ENCODE measurements at places on chromosomes 2 and 18.

GRCh38 chr2:212845941-212846340, 305.5 kb downstream of the IKZF2 start:
- DNase-seq = no peak
- H3K27me3 ChIP-seq = no peaks in the 10 kb centered on the region
- no peaks in the 10 kb centered on the region for H3K4me1 ChIP-seq
- no peak overlapping the region for H3K27ac ChIP-seq
- H3K36me3 ChIP-seq = no peaks in the 10 kb centered on the region

DNA sequence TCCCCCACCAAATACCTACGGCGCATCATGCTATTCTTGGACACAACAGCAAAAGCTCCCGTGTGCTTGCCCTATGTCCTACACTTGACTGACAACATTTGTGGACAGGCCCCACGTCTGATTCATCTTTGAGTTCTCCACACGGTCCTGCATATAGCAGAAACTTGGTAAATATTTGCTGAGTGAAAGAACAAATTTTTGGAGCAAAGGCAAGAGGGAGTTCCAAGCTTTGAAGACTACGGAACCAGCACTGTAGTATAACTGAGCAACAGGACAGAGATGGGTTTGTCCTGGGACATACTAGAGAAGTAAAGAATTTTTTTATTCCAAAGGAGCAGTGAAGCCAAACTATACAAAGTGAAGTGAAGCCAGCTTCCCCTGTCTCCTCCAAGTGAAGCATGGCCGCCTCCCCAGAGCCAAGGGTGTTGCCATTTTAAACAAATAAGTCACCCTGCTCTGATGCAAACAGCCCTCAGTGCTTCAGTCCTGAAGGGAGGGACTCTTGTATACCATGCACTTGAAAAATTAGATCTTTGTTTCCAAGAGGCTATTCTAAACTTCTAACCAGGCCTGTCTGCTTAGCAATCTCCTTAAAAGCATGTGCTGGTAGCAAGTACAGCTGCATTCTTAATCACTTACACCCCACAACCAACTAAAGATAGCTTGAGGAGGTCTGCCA, 35.9 kb downstream of the SPRED2 start:
- H3K36me3 ChIP-seq = no peaks in the 10 kb centered on the region
- DNase-seq = no peak
- peak overlapping the region; percentile 49 for H3K27ac ChIP-seq
- H3K27me3 ChIP-seq = no peaks in the 10 kb centered on the region
- no peak overlapping the region for H3K4me3 ChIP-seq

GRCh38 chr2:69724540-69725159, 17.3 kb upstream of the ANXA4 start:
- H3K27me3 ChIP-seq = no peaks in the 10 kb centered on the region
- no peaks in the 10 kb centered on the region for H3K4me1 ChIP-seq
- H3K36me3 ChIP-seq = no peaks in the 10 kb centered on the region
- H3K27ac ChIP-seq = no peak overlapping the region
- H3K4me3 ChIP-seq = no peak overlapping the region

DNA sequence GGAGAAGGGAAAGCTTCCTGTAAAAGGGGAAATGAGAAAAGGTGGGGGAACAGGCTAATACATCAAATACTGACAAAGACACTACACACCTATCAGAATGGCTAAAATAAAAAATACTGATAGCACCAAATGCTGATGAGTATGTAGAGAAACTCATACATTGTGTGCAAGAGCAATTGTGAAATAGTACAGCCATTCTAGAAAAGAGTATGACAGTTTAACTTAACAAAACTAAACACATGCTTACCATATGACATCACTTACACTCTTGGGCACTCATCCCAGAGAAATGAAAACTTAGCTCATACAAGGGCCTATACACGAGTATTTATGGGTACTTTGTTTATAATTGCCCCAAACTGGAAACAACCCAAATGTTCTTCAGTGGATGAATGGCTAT, 53.4 kb downstream of the ZNF638 start:
- peak; percentile 7 for DNase-seq
- no peaks in the 10 kb centered on the region for H3K36me3 ChIP-seq
- no peaks in the 10 kb centered on the region for H3K27me3 ChIP-seq
- H3K27ac ChIP-seq = no peak overlapping the region

GRCh38 chr2:195406886-195407603, 250.0 kb upstream of the SLC39A10 start:
- H3K27me3 ChIP-seq = no peaks in the 10 kb centered on the region
- no peaks in the 10 kb centered on the region for H3K36me3 ChIP-seq
- no peak for DNase-seq
- no peaks in the 10 kb centered on the region for H3K4me1 ChIP-seq
- H3K27ac ChIP-seq = no peak overlapping the region
- no peak overlapping the region for H3K4me3 ChIP-seq

DNA sequence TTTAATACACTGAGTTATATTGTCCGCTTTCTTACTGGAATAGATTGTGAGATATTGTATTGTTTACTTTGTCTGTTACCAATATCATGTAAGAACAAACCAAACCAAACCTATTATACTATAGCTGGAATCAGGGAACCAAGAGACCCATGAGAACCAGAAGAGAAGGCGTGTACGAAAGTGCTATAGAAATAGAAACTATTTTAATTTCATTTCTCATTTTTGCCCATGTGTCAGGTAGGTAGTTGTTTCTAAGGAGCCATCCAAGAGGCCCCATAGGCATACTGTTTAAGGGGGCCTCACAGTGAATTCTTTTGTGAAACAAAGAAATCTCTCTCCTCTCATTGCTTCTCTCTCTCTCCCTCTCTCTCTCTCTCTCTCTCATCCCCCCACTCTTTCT, 363.6 kb downstream of the RNF144A start:
- no peak overlapping the region for H3K4me3 ChIP-seq
- H3K4me1 ChIP-seq = no peaks in the 10 kb centered on the region
- H3K36me3 ChIP-seq = no peaks in the 10 kb centered on the region
- DNase-seq = no peak

DNA sequence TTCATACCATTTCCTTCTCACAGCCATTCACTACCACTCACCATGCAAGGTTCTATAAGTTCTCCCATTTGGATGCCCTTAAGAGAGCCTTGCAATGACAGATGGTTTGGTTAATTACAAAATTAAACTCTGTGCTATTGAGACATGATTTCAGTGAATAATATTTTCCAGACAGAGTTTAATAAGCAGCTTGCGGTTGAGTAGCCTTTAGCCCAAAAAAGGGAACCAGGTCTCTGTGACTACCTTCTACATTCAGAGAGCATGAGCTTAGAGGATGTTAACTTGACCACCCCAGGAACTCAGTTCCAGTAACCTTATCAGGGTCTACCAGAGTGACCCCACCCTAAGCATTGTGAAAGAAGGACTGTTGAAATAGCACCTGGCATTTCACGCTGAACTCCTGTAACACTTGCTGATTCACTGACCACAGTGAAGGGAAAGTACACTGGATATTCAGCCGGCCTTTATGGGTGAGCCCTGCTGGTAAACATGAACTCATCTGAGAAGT, 1173.1 kb upstream of the ZEB2 start:
- no peak overlapping the region for H3K4me3 ChIP-seq
- H3K27ac ChIP-seq = peak overlapping the region; percentile 8
- H3K4me1 ChIP-seq = no peaks in the 10 kb centered on the region
- H3K36me3 ChIP-seq = no peaks in the 10 kb centered on the region
- DNase-seq = peak; percentile 52
